RPMI7951 (cell line): ENCODE measurements at places on chromosomes 7 and 10. TPM values are rescaled to one million over a fixed set of nuclear protein-coding genes. Genes with fewer than 3 reads are reported as not detected.
A peak's percentile ranks its signal among the peaks of the same experiment; 100 is the strongest.

Gene MAGI2
- 1.1 and 1.4 TPM in 2 replicates for total RNA-seq

Gene NAT16
- not detected in 2 replicates for total RNA-seq

Gene TCAF2
- total RNA-seq = 3.6 and 4.2 TPM in 2 replicates

GRCh38 chr10:84118395-84119006 lies 20.8 kb upstream of the GHITM start:
- DNase-seq = peak; percentile 27

- no peak for DNase-seq
Measured at GRCh38 chr7:127897704-127898454, 133.4 kb downstream of the LRRC4 start.

DNA sequence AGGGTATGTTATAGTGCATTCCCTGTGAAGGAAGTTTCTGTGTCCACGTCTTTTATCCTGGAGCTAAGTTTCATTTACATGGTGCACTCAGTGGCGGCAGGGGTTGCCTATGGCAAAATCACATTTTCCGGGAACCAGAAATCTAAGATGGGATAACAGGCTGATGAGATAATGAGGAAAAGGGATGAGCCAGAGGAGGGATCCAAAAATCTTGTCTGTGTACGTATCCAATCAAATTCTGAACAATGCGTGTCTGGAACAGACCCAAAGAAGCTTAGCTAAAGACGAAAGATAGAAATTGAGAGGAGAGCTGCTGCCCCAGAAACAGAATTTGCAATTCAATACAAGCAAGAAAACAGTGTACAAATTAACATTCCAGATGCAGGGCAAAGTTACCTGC lies 16.1 kb downstream of the LANCL2 start:
- DNase-seq = no peak
